ENCODE measurements at places on chromosomes 13 and 19.

DNA sequence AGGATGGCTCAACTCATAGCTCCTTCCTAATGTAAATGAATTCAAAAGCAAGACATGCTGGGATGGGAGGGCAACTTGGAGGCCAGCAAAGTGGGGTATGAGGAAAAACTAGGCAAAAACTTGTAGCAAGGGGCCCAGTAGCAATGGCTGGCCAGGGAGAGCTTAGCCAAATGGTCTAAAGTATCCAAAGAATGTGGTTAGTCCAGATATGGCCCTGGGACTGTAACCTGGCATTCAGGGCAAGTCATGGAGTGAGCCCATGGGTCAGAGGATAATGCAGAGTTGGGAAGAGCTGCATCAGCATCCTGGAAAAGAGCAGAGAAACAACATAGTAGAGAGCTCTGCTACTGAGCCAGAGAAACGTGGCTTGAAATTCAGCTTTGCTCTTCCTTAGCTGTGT, 191.7 kb downstream of the SUCLA2 start:
- DNase-seq = no peak

DNA sequence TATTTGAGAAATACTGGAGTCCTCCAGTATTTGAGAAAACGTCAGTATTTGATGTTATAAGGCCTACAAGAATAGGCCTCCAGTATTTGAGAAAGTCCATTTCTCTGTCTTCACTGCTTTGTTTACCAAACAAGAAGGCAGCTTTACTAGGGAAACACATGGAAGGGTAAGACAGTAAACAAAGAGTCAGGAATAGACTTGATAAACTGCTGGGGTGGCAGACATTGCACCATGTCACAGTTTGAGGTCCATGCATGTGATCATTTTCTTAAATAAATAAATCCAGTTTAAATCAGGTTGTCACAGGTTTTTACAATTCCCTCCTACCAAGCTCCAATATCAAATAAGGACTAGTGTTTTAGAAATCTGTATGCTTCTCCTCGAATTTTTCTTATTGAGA, 1431.0 kb upstream of the SPRY2 start:
- DNase-seq = no peak

DNA sequence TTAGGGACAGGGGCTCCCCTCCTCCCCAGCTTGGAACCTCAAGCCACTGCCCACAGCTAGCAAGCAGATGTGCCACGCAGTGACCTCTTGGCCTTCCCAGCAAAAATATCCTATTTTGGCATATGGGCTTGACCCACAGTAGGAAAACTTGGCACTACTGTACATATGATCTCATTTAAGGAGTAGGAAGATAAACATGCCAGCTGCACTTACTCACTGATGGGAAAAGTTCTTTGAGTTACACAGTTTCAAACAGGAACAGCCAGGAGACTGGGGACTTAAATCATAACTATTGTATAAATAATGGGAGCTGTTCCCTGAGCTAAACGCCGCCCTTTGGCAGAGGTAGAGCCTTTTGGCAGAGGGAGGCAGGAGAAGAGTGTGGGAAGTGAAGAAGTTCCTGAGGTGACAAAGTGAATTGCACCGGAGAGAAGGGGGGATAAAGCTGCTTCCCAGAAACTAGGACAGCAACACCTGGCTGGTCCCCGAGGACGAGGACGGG, 6.1 kb downstream of the SACS start:
- DNase-seq = no peak

- no peak for DNase-seq
Measured at GRCh38 chr13:41930154-41930553, 30.8 kb downstream of the VWA8 start.

- DNase-seq = no peak
Measured at GRCh38 chr13:79398915-79399314, 7.1 kb downstream of the RBM26 start.

- DNase-seq = no peak
Measured at GRCh38 chr13:98368019-98368418, 190.9 kb upstream of the RNF113B start.

GRCh38 chr13:109858319-109858718, 71.9 kb upstream of the IRS2 start:
- DNase-seq = no peak

GRCh38 chr13:56134524-56134923, 1006.2 kb upstream of the PRR20A start:
- no peak for DNase-seq

GRCh38 chr19:8167985-8168384, 18.6 kb upstream of the FBN3 start:
- no peak for DNase-seq

DNA sequence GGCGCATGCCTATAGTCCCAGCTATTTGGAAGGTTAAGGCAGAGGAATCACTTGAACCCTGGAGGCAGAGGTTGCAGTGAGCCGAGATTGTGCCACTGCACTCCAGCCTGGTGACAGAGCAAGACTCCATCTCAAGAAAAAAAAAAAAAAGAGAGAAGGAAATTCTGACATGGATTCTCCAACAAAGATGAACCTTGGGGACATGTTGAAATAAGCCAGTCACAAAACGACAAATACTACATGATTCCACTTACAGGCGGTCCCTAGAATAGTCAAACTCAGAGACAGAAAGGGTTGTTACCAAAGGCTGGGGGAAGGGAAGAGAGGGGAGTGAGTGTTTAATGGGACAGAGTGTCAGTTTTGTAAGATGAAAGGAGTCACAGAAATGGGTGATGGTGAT, 66.4 kb downstream of the F2RL3 start:
- DNase-seq = no peak

GRCh38 chr19:55106591-55106990, 10.8 kb downstream of the PPP1R12C start:
- DNase-seq = no peak

DNA sequence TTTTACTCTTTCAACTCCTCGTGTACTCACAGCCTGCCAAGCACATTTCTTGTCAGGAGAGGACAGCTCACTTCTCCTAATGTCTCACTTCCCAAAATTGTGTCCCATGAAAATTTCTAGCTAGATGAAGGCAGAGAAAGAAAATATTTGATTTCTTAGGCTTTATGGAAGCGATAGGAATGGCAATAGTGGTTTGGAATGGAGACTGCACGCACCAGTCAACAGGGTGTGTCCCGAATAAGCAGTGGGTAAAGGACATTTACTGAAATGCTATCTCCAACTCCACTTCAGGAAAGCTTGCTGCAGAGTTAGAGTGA, 321 bp upstream of the ZNF222 start:
- no peak for DNase-seq

DNA sequence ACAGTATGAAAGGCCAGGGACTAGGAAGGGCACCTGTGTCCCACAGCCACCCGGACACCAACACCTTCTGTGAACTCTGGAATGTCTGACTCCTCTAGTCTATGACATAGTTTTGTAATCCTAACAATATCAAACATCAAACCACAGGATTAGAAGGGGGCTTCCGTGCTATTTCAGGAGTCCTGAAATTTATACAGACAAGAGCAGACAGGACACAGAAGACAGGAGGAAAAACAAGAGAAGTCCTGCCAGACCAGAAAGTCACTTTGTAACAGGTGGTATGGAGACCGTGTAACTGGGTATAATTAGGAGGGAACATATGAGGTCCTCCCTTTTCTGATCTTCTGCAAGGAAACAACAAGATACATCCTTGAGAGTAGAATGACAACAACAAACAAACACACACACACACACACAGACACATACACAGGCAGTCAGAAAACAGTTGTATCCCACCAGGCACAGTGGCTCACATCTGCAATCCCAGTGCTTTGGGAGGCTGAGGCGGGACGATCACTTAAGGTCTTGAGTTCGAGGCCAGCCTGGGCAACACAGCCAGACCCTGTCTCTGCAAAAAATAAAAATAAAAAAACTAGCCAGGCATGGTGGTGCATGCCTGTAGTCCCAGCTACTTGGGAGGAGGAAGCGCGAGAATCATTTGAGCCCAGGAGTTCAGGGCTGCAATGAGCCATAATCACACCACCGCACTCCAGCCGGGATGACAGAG, 13.1 kb downstream of the INSR start:
- DNase-seq = no peak

- no peak for DNase-seq
Measured at GRCh38 chr13:99698816-99699099, 197.5 kb downstream of the TM9SF2 start.

DNA sequence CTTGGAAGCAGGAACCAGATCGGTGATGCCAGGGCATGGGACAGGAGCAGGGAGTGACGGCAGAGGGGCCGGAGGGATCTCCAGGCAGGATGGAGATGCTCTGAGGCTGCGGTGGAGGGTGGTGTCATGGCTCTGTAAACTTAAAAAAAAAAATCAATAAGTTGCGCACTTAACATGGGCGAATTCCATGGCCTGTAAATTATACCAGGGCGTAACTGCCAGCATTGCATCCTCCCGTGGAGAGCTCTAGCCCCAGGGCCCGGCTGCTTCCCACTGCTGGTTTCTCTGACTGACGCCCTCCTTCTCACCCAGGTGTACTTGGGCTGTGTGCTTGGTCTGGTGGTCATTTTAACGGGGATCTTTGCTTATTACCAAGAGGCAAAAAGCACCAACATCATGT, 8.7 kb downstream of the ATP12A start:
- no peak for DNase-seq

DNA sequence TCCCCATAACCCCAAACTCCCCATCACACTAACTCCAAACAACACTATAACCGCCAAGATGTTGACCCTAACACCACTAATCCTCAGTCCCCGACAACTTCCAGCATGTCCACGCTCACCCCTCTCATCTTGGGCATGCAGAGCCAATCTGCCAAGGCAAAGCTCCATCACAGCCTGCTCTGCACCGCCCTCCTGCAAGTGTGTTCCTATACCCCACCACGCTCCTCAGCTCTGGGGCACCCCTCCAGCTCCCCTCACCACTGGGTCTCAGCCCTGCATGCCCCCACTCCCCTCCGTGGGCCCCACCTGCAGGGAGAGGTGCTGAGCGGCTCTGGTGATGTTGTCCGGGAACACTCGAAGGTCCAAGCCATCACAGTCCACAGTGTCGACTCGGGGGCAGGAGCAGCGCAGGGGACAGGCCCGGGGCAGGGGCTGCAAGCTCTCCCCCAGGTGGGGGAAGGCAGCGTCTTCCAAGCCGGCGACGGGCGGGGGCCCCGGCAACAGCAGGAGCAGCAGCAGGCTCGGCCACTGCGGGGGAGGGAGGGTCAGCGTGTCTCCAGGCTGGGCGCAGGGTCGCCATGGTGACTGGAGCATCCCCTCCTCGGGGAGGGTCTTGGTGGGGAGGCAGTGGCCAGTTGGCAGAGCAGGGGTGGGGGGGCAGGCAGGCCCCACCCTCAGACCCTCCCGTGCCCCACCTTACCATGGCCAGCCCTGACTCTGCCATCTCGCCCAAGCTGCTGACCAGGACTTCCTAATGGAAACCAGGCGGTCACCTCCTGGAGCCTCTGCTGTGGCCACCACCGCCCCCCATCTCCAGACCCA, 527 bp downstream of the PODNL1 start:
- no peak for DNase-seq

DNA sequence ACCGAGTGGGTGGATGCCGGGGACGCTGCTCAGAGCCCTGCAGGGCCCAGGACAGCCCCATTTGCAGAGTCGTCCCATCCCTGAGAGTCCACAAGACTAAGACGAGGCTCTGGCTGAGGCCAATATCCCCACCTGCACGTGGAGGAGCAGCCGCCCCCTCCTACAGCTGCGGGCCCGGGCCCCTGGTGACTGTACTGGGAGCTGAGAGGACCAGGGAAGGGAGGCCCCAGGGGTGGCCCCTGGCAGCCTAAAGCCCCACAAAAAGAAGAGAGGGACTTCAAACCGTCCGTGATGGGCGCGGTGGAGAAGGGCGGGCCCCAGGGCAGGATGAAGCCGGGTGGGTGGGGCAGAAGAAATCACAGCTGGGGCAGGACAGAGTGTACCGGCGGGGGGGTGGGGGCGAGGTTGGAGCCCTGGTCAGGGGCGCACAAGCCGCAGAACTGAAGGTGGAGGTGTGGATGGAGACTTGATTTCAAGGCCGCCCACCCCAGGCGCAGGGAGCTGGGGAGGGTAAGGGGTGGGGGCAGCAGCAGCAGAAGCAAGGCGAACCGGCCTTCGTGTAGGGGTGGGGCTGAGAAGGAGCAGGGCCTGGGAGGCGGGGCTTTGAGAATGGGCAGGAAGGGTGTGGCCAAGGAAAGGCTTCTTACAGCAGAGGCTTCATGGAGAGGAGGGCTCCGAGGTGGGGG, 12.9 kb downstream of the CFD start:
- DNase-seq = no peak

GRCh38 chr13:49303533-49304252, 56.0 kb downstream of the CDADC1 start:
- peak; percentile 63 for DNase-seq

- DNase-seq = no peak
Measured at GRCh38 chr13:68232351-68233130, 1002.4 kb upstream of the PCDH9 start.

- DNase-seq = no peak
Measured at GRCh38 chr19:44700547-44700946, 1.6 kb downstream of the CEACAM16 start.

- DNase-seq = no peak
Measured at GRCh38 chr19:43265664-43266025, 3.7 kb downstream of the PSG9 start.

- no peak for DNase-seq
Measured at GRCh38 chr13:29858667-29859066, 8.2 kb upstream of the UBL3 start.

- no peak for DNase-seq
Measured at GRCh38 chr13:113577881-113578435, 6.6 kb upstream of the TFDP1 start.

- no peak for DNase-seq
Measured at GRCh38 chr19:42285541-42285941, 16.4 kb upstream of the PRR19 start.

DNA sequence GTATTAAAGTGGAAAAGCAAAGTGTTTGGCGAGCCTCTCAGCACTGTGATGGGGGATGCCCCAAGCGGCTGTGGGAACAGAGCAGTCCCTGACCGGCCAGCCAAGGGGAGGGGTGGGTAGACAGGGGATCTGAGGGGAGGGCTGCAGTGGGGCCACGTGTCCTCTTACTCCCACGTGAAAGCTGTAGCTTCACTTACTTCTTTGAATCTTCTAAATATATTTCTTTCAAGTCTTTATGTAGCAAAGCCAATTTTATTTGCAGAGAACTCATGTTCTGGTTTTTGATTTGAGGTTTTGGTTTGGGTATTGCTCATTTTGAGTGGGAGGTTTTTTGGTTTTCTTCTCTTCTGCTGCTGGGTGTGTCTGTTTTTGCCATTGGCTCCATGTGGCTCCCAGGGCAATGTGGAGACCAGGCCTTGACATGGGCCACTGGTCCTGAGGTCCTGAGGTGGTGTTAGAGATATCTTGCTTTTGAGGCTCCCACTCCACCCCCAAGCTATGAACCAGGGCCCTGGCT, 17.7 kb upstream of the OVOL3 start:
- no peak for DNase-seq

GRCh38 chr19:29400917-29401711, 124.7 kb upstream of the VSTM2B start:
- DNase-seq = peak; percentile 52

DNA sequence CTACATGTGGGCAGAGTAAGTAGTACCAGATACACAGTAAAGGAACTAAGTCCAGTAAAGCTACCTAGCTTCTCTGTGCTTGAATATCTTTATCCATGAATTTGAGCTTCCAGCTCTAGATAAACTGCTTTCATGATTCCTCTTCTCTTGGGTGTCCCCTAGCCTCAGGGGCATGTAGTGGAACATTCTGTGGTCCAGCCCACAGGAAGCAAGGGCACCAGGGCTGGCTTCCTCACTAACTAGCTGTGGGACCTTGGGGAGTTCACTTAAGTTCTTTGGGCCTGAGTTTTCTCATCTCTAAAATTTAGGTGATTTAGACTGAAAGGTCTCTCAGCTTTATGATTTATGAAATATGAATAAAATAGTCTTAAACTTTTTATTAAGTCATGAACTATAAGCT, 185.7 kb downstream of the KATNAL1 start:
- no peak for DNase-seq
